ENCODE measurements at places on chromosomes 7 and 10.

DNA sequence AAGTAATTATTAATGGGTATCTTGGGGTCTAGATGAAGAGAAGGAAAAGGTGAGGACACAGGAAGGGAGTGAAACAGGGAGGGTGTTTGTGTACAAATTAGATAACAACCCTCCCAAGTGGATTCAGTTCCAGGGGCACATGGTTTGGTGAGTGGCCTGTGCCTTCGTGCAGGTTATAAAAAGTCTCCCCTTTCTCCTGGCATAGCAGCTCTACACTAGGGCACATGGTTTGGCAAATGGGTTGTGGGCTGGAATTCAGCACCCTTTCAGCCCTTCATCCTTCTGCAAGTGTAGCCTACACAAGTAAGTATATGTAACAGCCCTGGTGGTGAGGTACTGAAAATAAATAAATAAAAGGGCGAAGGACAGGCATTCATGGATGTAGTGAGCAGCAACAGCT, 359.4 kb downstream of the AUTS2 start:
- DNase-seq, result no peak

DNA sequence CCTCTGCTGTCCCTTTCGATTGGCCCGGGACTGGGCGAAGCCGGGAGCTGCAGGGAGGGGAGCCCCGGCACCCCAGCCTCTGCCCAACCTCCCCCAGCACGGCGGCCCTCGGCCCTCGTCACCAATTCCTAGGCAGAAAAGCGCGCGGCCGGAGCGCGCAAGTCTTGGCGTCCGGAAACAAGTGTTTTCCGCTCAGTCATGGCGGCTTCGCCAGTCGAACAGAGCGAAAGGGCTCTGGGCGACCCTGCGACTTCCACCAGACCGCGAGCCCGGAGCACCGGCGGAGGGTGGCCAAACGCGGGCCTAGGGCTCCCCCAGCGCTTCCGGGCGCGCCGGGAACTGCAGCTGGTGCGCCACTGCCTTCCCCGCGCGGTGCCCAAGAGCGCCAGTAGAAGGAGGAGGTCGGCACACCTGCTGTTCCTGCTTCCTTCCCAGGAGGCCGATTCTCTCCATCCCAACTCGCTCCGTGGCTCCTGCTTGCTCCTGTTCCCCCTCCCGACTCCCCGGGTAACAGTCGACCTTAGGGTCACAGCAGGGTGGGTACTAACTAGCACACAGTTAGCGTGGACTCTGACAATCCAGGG, 729.9 kb downstream of the ZWINT start:
- DNase-seq, result no peak

- DNase-seq, result no peak
Observed at GRCh38 chr10:50431133-50431532, 179.8 kb upstream of the ASAH2 start.

- no peak for DNase-seq
Observed at GRCh38 chr10:59944339-59944935, 38.1 kb upstream of the CCDC6 start.

- DNase-seq, result no peak
Observed at GRCh38 chr10:15401382-15401781, 30.3 kb upstream of the FAM171A1 start.

GRCh38 chr7:134469622-134470021, 10.7 kb upstream of the AKR1B1 start:
- DNase-seq, result no peak

GRCh38 chr7:35495377-35495776, 199.6 kb downstream of the HERPUD2 start:
- no peak for DNase-seq

- DNase-seq, result no peak
Observed at GRCh38 chr10:6802759-6803426, 222.8 kb upstream of the PRKCQ start.

GRCh38 chr7:149853157-149853556, 15.0 kb downstream of the ZNF862 start:
- no peak for DNase-seq
